Posterior vena cava (tissue), 2 donors: ENCODE measurements at places on chromosomes 2 and 18. TPM values are rescaled to one million over a fixed set of nuclear protein-coding genes. Genes with fewer than 3 reads are reported as not detected.

WDPCP gene
- 19.5 TPM for total RNA-seq

TMEM247 gene
- total RNA-seq = not detected

SPAST gene
- 12.6 TPM for total RNA-seq

COL4A4 gene
- 3.0 TPM for total RNA-seq

PLCD4 gene
- 1.9 TPM for total RNA-seq

SPRED2 gene
- total RNA-seq = 21.9 TPM

VWC2L gene
- total RNA-seq = not detected

TNFRSF11A gene
- 11.1 TPM for total RNA-seq

MAPK4 gene
- 8.7 TPM for total RNA-seq

AMER3 gene
- total RNA-seq = not detected

PAX8 gene
- total RNA-seq = 3.6 TPM

MYO3B gene
- 0.05 TPM for total RNA-seq

LINC00305 gene
- total RNA-seq = not detected

RGPD3 gene
- 0.14 TPM for total RNA-seq

SIX3 gene
- total RNA-seq = not detected

PDCD1 gene
- 0.38 TPM for total RNA-seq

CHMP1B gene
- total RNA-seq = 44.0 TPM

RAPH1 gene
- 44.0 TPM for total RNA-seq

OTX1 gene
- total RNA-seq = not detected

CYP27C1 gene
- 0.29 TPM for total RNA-seq

TM4SF20 gene
- 0.10 TPM for total RNA-seq

RTKN gene
- total RNA-seq = 10.6 TPM

RGPD4 gene
- total RNA-seq = not detected

IL1F10 gene
- total RNA-seq = not detected

SPHKAP gene
- total RNA-seq = 1.1 TPM

CFC1 gene
- total RNA-seq = not detected

LOXHD1 gene
- 0.37 TPM for total RNA-seq

LIMS1 gene
- total RNA-seq = 68.9 TPM

ALMS1 gene
- total RNA-seq = 21.4 TPM

PIEZO2 gene
- 4.8 TPM for total RNA-seq
